BJ (cell line): ENCODE measurements at places on chromosomes 5 and 9. TPM values are rescaled to one million over a fixed set of nuclear protein-coding genes. Genes with fewer than 3 reads are reported as not detected.

MYO10 gene
- polyA plus RNA-seq: 17.1 TPM in 2 replicates

- DNase-seq: peak; percentile 79
Observed at GRCh38 chr9:95822583-95823431, 52.7 kb upstream of the ERCC6L2 start.

GRCh38 chr5:39570403-39571027 lies 145.7 kb upstream of the DAB2 start:
- no peak for DNase-seq

DNA sequence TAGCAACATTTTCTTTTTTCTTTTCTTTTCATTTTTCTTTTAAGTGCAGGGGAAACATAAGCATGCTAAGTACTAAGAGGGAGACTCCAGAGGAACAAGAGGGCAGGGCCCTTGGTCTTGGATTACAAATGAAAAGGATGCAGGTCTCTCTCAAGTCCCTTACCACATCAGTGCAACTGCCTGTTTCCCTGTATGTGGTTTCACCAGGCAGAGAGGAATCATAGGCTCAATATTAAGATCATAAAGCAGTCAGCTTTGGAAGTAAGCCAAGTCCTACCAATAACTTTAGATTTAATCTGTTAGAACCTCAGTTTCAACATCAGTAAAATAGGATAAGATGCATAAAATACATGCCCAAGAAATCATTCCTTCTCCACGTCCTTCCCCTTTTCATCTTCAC lies 422.7 kb upstream of the PAPPA start:
- DNase-seq: no peak

- DNase-seq: no peak
Observed at GRCh38 chr9:13731637-13732036, 452.1 kb upstream of the MPDZ start.
